Left lung (tissue), 14 donors: ENCODE measurements at places on chromosomes 1 and 21.

DNA sequence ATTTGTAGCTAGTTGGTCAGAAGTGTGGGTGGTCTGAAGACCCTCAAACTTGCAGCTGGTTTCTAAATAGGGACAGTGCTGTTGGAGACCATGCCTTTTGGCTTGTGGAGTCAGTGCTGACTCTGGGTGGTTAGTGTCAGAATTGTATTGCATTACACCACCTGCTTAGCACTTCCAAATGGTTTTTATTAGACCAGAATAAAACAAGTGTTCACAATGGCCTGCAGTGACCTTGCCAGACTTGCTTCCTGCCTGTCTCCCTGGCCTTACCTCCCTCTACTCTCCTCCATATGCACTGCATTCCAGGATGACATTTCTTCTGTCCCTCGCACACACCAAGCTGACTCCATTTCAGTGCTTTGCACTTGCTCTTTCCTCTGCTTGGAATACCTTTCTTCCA lies 72.7 kb upstream of the CNIH3 start:
- H3K4me3 ChIP-seq, result no peak overlapping the region
- H3K36me3 ChIP-seq, result no peaks in the 10 kb centered on the region
- peak overlapping the region; percentile 24 for H3K27ac ChIP-seq
- H3K4me1 ChIP-seq, result peaks cover 18% of the 10 kb centered on the region
- no peak for DNase-seq

DNA sequence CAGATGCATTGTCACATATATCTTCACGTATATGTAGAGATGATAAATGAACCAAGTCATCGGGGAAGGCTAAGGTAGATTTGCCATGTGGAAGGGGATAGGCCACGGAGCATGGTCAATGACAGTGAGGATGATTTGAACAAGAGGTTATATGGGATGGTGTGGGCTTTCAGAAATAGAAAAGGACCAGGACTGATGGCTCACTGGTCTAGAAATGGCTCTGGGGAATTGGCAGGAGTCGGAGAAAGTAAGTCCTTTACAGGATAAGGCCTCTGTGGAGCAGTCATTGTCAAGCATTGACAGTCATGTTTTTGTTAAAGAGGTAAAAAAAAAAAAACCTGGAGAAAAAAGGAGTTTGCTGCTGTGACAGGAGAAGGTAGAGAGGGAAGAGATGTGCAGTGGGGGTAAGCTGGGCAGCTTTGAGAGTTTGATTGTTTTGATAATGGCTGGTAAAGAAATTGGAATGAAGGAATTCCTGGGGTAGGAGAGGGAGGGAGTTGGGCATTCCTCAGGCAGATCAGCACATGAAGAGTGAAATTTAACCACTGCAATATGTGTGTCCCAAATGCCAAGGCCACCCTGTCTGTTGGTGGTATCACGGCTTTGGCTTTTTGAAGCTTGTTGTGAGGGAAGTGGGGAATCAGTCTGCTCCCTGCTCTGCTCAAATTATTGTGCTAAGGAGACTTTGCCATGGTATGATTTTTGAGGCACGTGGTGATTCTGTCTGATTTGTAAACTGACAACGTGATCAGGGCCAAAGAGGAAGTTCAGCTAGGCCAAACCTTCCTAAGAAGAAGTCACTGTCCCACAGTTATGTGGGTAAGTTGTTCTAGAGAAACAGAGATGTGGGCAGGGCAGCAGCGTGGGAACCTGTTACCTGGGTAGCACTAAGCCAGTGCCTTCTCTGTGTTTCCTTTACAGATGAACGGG lies 26.0 kb downstream of the MACF1 start:
- DNase-seq, result no peak
- H3K4me1 ChIP-seq, result peaks cover 27% of the 10 kb centered on the region
- no peak overlapping the region for H3K4me3 ChIP-seq
- no peaks in the 10 kb centered on the region for H3K27me3 ChIP-seq
- peaks cover 25% of the 10 kb centered on the region for H3K36me3 ChIP-seq

DNA sequence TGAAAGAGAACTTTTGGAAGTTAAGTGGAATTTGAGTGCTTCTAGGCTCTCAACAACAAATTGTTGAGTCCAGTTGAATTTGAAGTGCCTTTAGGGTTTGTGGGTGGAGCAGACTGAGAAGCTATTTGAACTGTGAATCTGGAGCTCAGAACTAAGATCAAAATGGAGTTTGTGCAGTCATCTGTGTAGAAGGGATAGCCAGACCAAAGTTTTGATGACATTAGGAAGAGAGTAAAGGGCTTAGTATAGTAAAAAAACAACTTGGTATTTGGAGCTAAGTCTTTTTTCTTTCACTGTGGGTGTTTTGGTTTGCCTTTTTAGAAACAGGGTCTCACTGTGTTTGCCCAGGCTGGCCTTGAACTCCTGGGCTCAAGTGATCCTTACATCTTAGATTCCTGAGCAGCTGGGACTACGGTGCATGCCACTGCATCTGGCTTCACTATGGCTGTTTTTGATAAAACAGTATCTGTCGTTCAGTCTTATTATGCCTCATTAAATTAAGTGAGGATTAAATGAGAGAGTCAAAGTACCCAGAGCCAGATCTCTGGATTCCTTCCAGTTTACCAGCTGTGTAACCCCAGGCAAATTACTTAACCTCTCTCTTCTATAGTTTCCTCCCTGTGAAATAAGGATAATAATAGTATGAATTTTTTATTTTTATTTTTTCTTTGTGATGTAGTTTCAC lies 20.0 kb downstream of the HDAC1 start:
- H3K27ac ChIP-seq, result peak overlapping the region; percentile 14
- DNase-seq, result peak; percentile 16
- H3K4me1 ChIP-seq, result peaks cover 18% of the 10 kb centered on the region
- no peak overlapping the region for H3K4me3 ChIP-seq

- no peaks in the 10 kb centered on the region for H3K36me3 ChIP-seq
- H3K27me3 ChIP-seq, result no peaks in the 10 kb centered on the region
- no peak overlapping the region for H3K4me3 ChIP-seq
- DNase-seq, result no peak
- H3K4me1 ChIP-seq, result peaks cover 31% of the 10 kb centered on the region
Measured at GRCh38 chr1:235073968-235074522, 54.6 kb downstream of the TOMM20 start.

- H3K4me3 ChIP-seq, result no peak overlapping the region
- no peak for DNase-seq
- no peaks in the 10 kb centered on the region for H3K27me3 ChIP-seq
- H3K4me1 ChIP-seq, result no peaks in the 10 kb centered on the region
- H3K27ac ChIP-seq, result no peak overlapping the region
Measured at GRCh38 chr1:5296095-5296494, 641.7 kb downstream of the AJAP1 start.
